ENCODE measurements at places on chromosomes 1 and 21. TPM values are rescaled to one million over a fixed set of nuclear protein-coding genes. Genes with fewer than 3 reads are reported as not detected.

DNA sequence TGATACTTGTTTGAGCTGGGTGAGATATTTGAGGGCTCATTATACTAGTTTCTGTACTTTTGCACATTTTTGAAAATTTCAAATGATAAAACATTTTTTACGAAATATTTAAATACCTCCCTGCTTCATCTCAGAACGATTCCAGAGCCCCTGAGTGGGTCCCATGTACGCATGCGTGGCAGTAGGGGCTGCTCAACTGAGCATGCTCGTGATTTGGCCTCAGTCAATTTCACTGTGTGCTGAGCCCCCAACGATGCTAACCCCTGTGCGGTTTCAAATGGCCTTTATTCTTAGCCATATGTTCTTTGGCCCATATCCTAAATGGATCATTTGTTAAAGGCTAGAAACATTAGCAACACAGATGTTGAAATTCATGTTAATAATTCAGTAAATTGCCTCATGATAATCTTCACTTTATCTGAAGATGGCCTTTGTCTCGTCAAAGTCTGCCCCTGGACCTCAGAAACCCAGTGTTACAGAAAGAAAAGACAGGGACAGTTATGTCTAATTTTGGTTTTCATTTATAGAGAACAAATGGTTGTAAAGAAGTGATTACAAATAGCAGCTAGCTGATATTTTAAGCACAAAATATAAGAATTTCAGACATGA is 108.2 kb downstream of the MRPS6 start:
- H3K27ac ChIP-seq: no peak overlapping the region
- H3K4me1 ChIP-seq: no peaks in the 10 kb centered on the region
- no peaks in the 10 kb centered on the region for H3K36me3 ChIP-seq

- no peaks in the 10 kb centered on the region for H3K36me3 ChIP-seq
- DNase-seq: no peak
- no peak overlapping the region for H3K4me3 ChIP-seq
These were observed 27.7 kb upstream of the HAO2 start for GRCh38 chr1:119340861-119341261.

GRCh38 chr21:41162096-41162495 is 5.9 kb upstream of the BACE2 start:
- no peak overlapping the region for H3K4me3 ChIP-seq
- H3K4me1 ChIP-seq: peaks cover 15% of the 10 kb centered on the region
- H3K36me3 ChIP-seq: no peaks in the 10 kb centered on the region
- DNase-seq: no peak
- H3K27ac ChIP-seq: no peak overlapping the region

- no peak for DNase-seq
- H3K4me1 ChIP-seq: peaks cover 44% of the 10 kb centered on the region
- H3K36me3 ChIP-seq: no peaks in the 10 kb centered on the region
- no peak overlapping the region for H3K4me3 ChIP-seq
These were observed 4.5 kb downstream of the EFNA3 start for GRCh38 chr1:155083052-155083541.

DNA sequence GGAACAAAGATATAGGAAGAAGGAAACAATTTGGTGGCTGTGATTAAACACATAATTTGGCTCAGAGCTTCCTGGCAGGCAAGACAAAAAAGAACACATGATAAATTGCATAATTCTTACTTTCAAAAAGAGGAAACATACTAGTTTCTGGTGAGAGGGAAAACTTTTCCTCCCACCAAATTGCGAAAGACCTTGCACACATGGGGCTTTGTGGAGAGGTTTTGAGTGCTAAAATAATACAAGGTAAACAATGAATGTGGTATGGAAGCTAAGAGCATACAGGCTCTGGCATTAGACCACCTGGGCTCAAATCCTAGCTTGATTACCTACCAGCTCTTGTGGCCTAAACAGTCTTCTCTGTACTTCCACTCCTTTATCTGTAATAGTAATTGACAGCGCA is 140.2 kb upstream of the HOOK1 start:
- H3K27ac ChIP-seq: peak overlapping the region; percentile 94
- no peaks in the 10 kb centered on the region for H3K27me3 ChIP-seq
- H3K36me3 ChIP-seq: no peaks in the 10 kb centered on the region
- peak; percentile 91 for DNase-seq

Gene VHLL
- 0.49 TPM for total RNA-seq

Gene ECM1
- total RNA-seq: 1.7 TPM

Gene PIGC
- 20.2 TPM for total RNA-seq

Gene RNU1-1
- total RNA-seq: 1,539 TPM

Gene ALX3
- not detected for total RNA-seq

Gene LCE1C
- total RNA-seq: 1.4 TPM

- H3K27ac ChIP-seq: no peak overlapping the region
- H3K27me3 ChIP-seq: peaks cover 26% of the 10 kb centered on the region
- DNase-seq: no peak
These were observed 6.5 kb upstream of the HAPLN2 start for GRCh38 chr1:156612666-156613065.

Gene PDE4DIP
- 105 TPM for total RNA-seq

All from MCF 10A (cell line).